ENCODE measurements at places on chromosomes 2 and 18.

DNA sequence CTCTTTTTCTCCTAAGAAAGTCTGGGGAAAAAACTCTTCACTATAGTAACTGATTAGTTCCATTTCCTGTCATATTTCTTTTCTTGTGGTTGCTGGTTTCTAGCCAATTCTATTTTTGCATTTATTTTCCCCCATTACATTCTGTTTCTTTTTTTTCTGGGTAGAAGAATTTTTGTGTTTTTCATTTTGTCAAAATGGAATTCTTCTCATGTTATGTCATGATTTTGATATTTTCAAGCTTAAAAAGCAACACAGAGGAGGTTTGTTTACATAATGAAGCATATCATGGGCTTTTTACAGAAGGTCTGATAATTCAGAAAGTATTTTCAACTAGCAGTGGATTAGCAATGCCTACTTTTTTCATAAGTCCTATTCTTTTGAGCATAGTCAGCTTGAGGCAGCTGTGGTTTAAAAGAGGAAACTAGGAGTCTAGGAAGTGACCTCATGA lies 102.0 kb downstream of the MAP2 start:
- no peak for DNase-seq

DNA sequence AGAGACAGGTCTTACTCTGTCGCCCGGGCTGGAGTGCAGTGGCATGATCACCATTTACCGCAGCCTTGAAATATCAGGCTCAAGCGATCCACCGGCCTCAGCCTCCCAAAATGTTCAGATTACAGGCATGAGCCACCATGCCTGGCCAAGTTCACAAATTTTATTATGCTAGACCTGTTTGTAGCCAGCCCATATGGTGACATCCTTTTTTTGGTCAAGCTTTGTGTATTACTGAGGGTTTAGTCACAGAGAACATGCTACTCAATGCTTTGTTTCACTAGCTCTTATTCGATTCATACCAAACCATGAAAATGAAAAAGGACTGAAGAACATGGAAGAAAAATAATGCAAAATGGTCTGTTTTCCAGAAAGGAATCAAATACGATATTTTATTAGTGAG lies 41.4 kb downstream of the DGKD start:
- no peak for DNase-seq

DNA sequence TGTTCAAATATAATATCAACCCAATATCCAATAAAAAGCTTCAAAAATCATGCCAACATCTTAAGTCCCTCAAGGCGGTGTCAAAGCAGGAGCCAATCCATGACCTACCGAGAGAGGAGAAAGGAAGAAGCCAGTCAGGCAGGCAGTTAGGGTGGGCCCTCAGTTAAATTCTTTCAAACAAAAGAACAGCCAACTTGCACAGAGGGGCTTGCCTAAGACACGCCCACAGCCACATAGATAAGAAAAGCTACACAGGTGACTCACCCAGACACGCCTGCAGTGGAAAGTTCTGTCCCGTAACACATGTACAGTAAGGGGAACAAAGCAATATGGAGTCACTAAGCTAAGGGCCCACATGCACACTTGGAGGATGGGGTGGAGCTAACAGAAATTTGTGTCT lies 61.3 kb downstream of the SP110 start:
- no peak for DNase-seq

DNA sequence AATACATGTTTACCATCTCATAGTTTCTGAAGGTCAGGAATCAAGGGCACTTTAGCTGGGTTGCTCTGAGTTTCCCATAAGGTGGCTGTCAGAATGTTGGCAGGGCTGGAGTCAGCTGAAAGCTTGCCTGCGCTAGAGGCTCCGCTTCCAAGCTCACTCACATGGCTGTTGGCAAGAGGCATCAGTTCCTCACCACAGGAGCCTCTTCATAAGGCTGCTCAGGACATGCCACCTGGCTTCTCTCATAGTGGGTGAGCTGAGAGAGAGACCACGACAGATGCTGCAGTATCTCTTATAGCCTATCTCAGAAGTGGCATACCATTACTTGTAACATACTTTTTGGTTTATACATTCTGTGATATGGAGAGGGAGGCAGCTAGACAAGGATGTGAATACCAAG lies 7.2 kb downstream of the HADHB start:
- DNase-seq, result no peak

GRCh38 chr2:170481201-170481600 lies 233.9 kb upstream of the SP5 start:
- DNase-seq, result peak; percentile 0

DNA sequence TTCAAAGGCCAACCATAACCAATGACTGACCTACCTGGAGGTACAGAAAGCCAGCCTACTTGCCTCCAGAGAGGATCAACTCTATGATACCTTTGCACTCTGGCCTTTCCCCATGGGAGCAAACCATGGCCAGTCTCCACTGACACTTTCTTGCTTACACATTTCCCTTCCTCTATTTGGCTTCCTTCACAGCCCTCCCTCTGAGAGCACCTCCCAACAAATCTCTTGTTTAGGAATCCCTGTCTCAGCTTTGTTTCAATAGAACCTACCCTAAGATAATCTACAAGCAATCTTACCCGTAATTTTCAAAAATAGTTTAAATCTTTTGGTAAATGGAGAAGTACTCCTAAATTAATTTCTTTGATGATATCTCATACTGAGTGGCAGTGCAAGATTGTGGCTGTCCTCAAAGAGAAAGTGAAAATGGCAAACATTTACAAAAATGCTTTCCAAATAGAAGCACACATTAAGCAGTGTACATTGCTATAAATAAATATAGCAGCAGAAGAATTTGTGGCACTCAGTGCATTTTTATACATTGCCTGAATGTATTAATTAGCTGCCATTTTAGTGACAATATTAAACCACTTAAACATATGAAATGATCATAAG lies 140.6 kb downstream of the CCDC148 start:
- no peak for DNase-seq

GRCh38 chr2:23586741-23587306 lies 201.8 kb downstream of the KLHL29 start:
- DNase-seq, result no peak

DNA sequence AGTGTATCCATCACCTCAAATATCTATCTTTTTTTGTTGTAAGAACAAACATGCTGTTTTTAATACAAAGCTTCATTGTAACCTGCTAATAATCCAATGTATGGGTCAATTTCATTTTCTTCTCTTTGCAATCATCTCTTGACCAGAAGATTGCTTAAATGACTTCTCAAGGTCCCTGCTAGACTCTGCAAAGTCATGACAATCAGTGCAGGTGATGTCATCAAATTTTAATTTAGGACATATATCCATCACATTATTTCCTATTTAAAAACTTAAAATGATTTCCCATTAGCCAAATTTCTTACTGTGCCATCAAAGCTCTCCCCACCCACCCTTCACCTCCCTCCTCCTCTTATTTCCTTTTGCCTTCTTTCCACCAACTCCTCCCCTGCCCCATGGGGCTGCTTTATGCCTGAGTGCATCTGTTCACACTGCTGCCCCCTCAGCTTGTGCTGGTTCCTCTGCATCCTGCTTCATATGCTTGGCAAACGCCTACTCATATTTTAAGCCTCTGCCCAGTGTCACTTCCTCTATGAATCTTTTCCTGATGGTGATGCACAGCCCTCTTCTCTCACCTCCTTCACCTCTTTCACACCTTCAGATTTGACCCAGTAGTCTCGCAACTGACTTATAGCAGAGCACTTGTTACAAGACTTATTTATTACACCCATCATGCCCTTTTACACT lies 20.3 kb downstream of the PLEK start:
- peak; percentile 14 for DNase-seq

DNA sequence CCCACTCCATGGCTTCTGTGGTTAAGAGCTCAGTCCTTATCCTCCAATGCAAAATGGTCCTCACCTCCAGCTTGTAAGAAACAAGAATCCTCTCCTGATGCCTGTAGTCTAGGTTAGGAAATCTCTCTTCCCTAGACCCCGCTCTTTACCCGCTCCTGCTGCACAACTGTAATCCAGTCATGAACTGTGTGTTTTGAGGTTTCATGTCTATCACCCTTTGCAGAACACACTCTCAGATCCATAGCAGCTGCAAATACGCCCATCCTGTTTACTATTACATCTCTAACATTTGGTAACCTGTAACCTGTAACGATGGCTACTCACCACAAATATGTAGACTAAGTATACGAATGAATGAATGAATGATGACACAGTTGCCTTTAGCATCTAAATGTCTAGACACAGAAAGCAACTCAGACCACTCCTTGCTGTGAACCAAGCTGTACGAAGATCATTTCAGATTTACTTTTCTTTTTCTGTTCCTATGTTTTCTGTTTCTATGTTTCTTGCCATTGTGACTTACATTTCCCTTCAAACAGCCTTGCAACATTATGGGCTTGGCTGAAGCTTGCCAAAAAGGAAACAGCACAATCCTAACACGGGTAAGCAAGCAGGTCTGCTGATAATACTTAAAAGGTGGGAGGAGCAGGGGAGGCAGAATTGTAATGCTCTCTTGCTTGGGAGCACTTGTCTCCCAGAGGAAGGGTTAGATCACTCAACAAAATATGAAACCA lies 53.7 kb downstream of the EPHA4 start:
- no peak for DNase-seq

GRCh38 chr2:18271370-18272147 lies 288.9 kb downstream of the RDH14 start:
- DNase-seq, result no peak

DNA sequence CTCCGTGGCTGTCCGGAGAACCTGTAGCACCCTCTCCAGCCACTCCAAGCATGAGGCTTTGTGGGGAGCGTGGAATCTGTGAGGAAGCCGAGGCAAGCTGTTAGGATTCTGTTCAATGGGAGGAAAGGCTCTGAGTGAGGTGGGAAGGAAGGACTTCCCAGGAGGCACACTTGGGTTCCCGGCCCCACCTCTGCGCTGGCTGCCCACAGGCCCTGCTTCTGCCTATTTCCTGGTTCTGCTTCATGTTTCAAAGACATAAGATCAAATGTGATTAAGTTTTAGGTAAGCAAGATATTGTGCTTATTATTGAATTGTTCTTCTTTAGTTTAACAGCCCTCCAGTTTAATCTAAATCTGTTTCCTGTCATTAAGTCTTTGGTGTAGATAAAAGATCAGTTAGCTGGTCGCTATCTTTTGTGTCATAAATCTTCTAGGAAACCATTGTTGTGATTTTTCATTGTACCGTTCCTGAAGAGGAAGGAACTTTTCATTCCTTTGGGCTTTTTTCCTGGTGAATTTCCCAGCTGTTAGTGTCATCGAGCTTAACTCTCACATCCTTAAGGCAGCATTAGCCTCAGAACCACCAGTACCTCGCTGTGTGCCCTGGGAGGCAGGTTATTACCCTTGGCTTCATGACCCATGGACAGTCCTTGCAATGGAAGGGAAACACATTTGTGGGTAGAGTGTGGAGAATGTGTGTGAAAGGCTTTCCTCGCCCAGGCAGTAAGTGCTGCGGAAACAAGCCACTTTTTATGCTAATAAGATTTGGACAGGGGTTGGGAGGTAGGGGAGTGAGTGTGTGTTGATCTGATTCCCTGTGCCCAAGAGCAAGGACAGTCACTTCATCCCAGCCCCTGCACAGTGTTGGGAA lies 61.9 kb upstream of the ALPP start:
- DNase-seq, result no peak

- DNase-seq, result no peak
Measured at GRCh38 chr18:32438173-32438572, 32.5 kb downstream of the GAREM1 start.

- DNase-seq, result no peak
Measured at GRCh38 chr2:64617631-64618151, 36.0 kb downstream of the SERTAD2 start.

GRCh38 chr2:72271766-72272641 lies 124.3 kb upstream of the CYP26B1 start:
- DNase-seq, result no peak

- no peak for DNase-seq
Measured at GRCh38 chr2:159272156-159272555, 14.3 kb downstream of the WDSUB1 start.

GRCh38 chr2:105877945-105878344 lies 133.2 kb downstream of the NCK2 start:
- no peak for DNase-seq

DNA sequence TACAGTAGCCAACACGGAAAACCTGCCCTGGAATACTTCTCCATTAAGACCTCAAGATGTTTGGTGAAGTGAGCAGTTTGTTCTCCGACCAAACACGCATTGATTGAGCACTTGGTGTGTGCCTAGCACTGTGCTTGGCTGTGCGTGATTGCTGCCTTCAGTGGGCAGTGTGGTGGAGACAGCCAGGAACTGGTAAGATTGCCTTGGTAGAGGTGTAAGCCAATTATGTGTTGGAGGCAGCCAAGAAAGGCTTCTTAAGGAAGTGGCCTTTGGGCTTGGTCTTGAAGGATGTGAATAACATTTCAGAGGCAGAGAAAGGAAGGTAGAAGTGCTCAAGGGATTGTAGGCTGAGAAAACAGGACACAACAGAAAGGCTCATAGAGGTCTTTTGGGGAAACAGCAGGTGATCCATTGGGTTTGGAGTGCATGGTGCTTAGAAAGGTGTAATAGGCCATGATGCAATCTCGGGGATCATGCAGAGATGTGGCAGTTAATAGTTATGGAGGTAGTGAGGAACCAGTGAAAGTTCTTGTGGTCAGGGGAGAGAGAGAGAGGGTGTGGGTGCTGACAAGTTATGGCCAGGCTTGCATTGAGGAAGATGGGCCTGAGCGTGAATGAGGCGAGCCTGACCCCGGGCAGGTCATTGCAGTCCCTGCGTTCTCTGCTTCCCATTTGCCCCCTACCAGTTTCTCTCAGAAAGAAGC lies 6.3 kb downstream of the B3GNT2 start:
- no peak for DNase-seq

- DNase-seq, result no peak
Measured at GRCh38 chr2:216348756-216349308, 23.5 kb downstream of the MARCHF4 start.

GRCh38 chr2:52340171-52340570 lies 1308.2 kb upstream of the NRXN1 start:
- DNase-seq, result no peak

GRCh38 chr2:38528008-38528442 lies 74.7 kb downstream of the HNRNPLL start:
- DNase-seq, result peak; percentile 57

GRCh38 chr2:211413746-211414145 lies 857.3 kb downstream of the CPS1 start:
- no peak for DNase-seq

DNA sequence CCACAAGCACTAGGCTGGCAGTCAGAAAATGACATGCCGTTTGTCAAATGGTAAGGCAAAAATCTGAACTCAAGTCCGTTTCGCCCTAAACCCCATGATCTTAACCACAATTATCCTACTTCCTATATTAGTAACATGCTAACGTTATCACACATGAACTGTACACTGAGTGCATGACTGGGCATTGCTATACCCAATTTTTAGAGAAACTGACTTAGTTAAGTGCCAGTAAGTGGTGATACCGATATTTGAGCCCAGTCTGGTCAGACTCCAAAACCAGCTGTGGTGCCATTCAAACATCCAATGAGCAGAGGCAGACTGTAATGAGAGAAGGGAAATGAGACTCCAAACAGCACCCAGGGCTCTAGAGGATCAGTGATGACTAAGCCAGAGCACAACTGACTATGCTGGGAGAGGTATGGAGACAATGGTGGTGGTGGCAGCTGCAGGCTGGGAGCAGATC lies 311.7 kb upstream of the PKDCC start:
- no peak for DNase-seq

Data from stimulated activated CD4-positive, alpha-beta T cell treated with anti-CD3 and anti-CD28 coated beads, Interleukin-4, amount 100 ng/mL, for 48 hours (primary cell).